Left lung (tissue), 14 donors: ENCODE measurements at places on chromosomes 1 and 21. TPM values are rescaled to one million over a fixed set of nuclear protein-coding genes. Genes with fewer than 3 reads are reported as not detected.
A peak's percentile ranks its signal among the peaks of the same experiment; 100 is the strongest.

MXRA8 gene
- 113 TPM for polyA plus RNA-seq

SPRR1A gene
- not detected for polyA plus RNA-seq

SMPDL3B gene
- 14.6 TPM for polyA plus RNA-seq

RNF186 gene
- not detected for polyA plus RNA-seq

GRCh38 chr21:34704119-34704518, 35.3 kb downstream of the CLIC6 start:
- DNase-seq: peak; percentile 59

- DNase-seq: no peak
These were observed 30.9 kb downstream of the C1orf116 start for GRCh38 chr1:207001492-207002245.

GRCh38 chr1:26373281-26373680, 731 bp upstream of the ZNF683 start:
- no peak for DNase-seq

DNA sequence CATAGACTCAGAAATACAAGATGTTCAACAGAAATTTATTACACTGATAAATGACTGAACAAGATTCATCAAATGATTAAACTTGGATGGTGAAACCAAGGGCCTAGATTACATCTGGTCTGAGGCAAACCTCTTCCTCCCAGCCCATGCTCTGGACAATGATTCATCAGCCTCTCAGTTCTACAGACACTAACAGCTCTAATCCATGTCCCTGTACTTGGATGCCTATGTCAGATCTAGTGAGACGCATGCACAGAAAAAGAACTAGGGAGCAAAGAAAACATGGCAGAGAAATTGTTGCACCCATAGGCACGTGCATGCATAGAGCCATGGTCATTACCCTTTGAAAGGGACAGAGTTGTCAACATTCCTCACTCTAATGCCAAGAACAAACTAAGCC, 250.1 kb downstream of the KCNH1 start:
- no peak for DNase-seq

- DNase-seq: no peak
These were observed 272.5 kb downstream of the RRAGC start for GRCh38 chr1:38586993-38587646.

DNA sequence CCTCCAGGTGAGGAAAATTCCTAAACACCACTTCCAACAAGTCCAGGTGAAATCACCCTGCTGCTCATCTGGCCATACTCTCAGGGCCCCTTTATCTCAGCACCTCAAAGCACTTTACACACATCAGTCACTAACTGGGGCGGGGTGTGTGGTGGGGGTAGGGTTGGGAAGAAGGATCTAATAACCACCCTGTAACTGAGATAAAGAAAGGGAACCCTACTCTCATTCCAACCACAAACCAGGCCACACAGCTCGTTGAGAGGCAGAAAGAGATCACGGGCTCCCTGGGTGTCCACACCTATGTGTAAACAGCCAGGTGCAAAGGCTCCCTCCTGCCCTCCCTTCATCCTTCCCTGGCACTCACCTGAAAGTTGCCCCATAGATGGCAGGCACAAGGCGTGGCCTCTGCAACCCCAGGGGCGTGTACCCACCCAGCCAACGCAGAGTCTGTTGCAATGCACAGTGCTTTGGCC, 20.4 kb downstream of the GPR161 start:
- peak; percentile 51 for DNase-seq

- no peak for DNase-seq
These were observed 15.7 kb downstream of the VCAM1 start for GRCh38 chr1:100735244-100735643.

DNA sequence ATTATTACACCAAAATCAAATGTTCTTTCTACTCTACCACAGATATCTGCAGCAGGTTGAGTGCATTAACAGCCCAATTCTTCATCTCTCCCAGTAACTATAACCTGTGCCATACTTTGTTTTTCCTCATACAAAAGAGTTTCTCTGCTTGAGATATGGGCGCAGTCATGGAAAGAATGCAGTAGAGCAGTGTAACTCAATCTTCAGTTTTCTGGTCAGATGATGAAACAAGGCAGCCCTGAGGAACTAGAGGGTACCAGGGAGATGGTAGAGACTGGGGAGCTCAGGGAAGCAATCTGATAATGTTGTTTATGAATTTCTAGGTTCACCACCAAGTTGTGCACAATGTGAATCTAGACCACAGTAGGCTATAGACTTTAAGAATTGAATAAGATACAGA, 39.6 kb downstream of the ASPM start:
- no peak for DNase-seq
